Stromal cell of bone marrow (primary cell): ENCODE measurements at places on chromosomes 5 and 9.
A peak's percentile ranks its signal among the peaks of the same experiment; 100 is the strongest.

GRCh38 chr9:12748016-12748415 is 26.8 kb upstream of the LURAP1L start:
- DNase-seq = peak; percentile 79

DNA sequence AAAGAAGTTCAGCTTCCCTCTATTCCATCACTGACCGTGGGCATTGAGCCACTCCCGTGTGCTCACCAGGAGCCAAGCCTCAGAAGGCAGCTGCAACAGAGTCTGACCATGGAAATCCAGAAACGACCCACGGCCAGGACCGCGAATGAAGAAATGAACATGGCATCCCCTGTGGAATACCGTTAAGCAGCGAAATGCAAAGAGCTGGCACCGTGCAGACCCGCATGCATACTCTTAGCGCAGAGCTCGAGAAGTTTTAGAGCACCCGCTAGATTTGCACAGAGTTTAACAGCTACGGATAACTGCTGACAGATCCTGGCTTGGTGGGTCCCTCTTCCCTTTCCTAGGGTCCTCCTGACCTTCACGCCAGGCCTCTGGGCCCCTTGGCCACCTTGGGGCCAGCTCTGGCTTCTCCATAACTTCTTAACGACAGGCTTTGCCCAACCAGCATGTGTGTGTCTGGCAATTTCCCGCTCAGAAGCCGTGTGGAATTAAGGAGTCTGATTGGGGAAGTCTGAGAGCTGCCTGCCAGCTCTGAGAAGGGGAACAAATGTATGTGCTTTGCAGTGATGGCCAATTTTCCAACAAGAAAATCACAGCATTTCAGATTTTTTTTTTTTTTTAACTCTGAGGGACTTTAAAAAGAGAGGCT is 75.3 kb upstream of the COL5A1 start:
- no peak for DNase-seq

- no peak for DNase-seq
Measured at GRCh38 chr5:38410304-38410990, 146.0 kb downstream of the LIFR start.

GRCh38 chr5:155794795-155795194 is 532.2 kb upstream of the SGCD start:
- no peak for DNase-seq

- no peak for DNase-seq
Measured at GRCh38 chr9:132784286-132784830, 93.7 kb downstream of the AK8 start.

GRCh38 chr9:81112627-81113452 is 576.5 kb downstream of the TLE1 start:
- DNase-seq = no peak

DNA sequence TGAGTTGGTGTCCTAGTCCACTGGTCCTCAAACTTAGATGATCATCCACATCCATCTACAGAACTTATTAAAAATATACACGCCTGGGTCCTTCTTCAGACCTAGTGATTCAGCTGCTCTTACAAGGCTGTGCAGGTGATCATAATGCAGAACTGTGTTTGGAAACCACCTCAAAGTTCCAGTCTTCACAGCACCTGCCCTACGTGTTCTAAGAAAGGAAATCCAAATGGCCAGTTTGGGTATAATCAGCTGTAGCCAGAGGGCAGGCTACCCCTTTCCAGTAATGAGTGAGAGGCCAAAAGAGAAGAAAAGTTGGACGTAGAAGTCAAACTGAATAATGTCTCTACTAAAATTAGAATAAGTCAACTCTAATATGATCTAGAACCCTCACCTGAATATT is 15.4 kb downstream of the REEP5 start:
- DNase-seq = no peak

DNA sequence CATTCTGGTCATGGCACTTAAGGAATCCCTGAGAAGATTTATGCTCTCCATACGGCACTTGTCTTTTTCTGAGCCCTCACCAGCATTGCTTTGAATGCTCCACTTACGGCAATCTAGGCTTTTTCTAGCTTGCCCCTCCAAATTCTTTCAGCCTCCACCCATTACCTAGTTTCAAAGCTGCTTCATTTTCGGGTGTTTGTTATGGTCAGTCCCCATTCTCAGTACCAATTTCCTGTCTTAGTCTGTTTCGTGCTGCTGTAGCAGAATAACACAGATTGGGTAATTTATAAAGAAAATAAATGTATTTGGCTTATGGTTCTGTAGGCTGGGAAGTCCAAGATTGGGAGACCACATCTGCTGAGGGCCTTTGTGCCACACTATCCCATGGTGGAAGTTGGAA is 42.0 kb downstream of the ARHGEF28 start:
- no peak for DNase-seq

DNA sequence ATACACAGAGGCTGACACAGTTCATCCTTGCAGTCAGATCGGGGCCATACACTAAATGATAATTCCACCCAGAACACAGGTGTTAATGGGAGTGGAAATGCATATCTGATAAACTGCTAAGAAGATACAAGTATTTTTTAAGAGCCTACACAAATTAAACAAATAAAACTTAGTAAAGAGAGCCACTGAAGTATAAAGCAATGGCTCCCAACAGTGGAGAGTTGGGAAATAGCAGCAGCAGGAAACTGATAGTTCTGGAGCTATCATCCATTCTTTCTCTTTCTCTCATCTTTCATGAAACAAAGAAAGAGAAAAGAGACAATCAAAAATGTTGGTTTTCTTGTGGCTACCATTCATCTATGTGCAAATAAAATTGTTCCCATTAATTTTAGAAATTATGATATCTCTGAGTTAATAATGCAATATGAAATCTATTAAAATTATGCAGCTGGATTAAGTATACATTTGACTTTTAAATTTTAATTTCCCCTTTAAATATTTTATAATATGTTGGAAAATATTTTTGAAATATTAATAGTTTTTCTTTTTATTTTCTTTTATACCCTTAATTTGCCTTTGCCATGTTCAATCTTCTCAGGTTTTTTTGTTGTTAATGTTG is 120.8 kb downstream of the EMB start:
- DNase-seq = peak; percentile 15

GRCh38 chr9:34437006-34437925 is 21.1 kb downstream of the FAM219A start:
- DNase-seq = peak; percentile 52

GRCh38 chr5:77398896-77399295 is 93.2 kb downstream of the WDR41 start:
- no peak for DNase-seq

DNA sequence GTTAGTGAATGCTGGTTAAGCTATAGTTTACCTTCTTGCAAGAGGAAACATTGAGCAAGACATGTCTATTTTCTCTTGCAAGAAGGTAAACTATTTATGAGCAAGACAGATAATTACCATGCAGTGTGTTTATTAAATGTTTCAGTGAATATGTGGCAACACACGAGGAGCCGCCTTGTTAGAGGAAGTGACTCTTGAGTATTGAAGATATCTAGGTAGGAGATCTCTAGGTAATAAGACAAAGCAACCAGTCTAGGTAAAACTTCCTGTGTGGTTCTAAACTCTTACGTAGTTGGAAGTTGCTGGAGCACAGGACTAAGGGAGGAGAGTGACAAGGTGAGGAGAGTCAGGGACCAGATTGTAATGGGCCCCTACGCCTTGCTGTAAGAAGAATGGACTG is 16.8 kb downstream of the SKP2 start:
- DNase-seq = no peak

GRCh38 chr9:126692759-126693427 is 79.2 kb downstream of the LMX1B start:
- no peak for DNase-seq

GRCh38 chr5:81167078-81167477 is 66.0 kb upstream of the CKMT2 start:
- no peak for DNase-seq

DNA sequence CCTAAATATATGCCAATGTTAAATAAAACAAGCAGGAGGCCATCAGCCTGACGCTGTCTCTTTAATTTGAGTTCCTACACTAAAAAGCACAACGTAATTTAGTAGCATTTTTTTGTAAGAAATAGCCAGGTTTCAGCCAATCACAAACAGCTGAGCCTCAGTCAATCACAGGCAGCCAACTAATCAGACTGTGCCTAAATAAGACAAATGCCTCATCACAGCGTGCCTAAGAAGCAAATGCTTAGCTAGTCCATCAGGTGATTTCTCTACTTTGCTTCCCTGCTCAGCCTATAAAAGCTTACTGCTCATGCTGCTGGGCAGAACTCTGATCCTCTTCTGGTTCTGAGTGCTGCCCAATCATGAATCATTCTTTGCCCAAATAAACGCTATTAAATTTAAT is 38.3 kb upstream of the RORB start:
- DNase-seq = peak; percentile 13

DNA sequence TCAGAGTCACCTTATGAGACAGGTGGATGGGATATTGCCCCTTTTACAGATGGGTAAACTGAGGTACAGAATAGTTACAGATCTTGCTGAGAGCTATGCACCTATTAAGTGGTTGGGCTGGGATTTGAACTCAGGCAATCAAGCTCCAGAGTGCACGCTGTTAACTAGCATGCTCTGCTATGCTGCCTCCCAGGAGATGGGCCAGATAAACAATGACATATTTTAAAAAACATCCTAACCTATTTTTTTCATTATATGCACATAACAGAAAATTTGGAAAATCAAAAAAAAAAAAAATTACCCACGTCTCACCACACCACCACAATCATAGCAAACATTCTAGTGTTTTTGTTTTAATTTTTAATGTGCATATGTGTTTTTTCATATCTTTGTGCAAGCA is 123.4 kb upstream of the STC2 start:
- DNase-seq = no peak

DNA sequence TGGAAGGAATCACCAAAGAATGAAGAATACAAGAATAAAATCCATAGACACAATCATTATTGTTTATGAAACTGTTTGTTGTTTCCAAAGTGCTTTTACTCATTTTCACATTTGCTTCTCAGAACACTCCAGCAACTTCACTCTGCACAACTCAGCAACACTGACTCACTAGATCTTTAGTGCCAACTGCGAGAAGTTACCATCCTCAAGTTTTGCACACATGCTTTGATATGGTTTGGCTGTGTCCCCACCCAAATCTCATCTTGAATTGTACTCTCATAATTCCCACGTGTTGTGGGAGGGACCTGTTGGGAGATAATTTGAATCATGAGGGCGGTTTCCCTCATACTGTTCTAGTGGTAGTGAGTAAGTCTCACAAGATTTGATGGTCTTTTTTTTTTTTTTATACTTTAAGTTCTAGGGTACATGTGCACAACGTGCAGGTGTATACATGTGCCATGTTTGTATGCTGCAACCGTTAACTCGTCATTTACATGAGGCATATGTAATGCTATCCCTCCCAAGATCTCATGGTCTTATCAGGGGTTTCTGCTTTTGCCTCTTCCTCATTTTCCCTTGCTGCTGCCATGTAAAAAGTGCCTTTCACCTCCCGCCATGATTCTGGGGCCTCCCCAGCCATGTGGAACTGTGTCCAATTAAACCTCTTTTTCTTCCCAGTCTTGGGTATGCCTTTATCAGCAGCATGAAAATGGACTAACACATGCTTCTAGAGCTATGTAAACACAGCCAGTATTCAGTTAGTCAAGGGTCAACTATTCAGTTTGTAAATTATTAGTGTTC is 36.9 kb downstream of the CLINT1 start:
- no peak for DNase-seq

DNA sequence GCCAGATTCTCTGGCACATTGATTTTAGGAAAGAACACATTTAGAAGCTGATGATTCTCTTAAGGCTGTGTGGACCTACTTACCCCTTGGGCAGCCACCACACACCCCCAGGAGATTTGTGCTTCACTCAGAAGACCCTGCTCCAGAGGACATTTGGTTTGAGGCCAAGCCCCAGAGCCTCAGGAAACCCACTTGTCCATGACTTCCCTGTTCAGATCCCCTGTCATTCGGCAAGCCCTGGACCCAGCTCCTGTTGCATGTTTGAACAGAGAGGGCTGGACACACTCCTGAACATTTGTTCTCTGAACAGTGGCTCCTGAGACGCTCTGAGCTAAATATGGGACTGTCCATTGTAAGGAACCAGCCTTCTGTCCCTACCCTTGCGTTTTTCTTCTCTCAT is 82.1 kb downstream of the AMBP start:
- DNase-seq = no peak
